ENCODE measurements at places on chromosomes 6 and 20.
A peak's percentile ranks its signal among the peaks of the same experiment; 100 is the strongest.

DNA sequence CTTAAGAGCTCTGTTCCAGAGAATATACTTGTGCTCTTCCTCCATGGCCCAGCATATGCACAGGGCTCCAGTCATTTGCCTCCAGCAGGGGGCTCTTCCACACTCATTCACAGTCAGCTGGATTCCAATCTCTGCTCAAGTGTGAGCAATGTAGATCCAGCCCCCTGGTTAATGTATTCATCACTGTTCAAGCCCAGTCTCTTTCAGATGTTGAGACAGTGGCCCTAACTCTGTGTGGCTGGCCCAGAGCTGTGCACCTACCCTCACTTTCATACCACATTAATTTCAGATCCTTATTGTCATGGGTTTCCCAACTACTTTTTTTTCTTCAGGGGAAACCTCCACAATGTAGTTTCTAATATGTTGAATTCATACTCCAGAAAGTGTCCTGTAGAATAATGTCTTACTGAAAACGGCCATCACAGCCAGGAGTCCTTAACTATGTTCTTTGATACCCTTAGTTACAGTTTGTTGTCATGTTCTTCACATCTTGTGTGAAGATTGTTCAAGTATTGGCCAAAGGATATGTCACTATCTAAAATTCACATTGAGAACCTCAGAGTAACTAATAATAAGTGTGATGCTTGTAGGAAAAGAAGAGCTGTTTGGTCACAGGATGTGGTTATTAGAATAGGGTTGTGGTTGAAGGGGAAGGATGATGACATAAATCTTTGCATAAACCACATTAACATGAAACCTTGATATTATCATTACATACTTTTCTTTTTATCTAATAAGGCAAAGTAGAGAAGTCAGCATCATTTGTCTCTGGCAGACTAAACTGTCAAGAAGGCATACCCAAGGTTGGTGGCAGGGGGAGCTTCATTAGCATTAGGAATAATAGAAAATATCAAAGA is 14.4 kb upstream of the HLA-DQA1 start:
- no peak for DNase-seq

DNA sequence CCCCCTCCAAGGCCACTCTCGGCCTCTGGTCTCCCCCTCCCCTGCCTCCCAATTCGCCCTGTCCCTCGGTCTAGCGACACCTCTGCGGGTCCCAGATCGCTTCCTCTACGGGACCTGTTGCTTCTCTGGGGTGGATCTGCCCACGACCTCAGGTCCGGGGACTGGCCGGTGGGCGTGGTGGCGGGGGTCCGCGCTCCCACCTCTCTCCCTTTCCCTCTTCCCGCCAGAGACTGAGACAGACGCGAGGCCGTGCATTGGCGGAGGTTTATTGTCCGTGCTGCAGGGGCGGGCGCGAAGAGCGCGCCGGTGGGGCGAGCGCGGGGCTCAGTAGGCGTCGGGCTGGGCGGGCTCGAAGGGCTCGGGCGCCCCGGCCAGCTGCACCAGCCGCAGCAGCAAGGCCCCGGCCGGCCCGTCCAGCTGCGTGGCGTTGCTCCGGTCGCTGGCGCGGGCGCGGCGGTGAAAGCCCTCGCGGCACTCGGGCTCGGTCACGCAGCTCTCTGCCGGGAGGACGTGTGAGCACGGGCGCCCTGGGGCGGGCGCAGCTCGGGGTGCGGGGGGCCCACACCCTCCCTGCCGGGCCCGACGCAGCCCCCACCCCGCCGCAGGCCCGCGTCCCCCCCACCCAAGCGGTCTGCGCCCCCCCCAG is 2.1 kb downstream of the AVP start:
- no peak for DNase-seq

- no peak for DNase-seq
These were observed 195.5 kb upstream of the PRDM1 start for GRCh38 chr6:105890521-105891244.

DNA sequence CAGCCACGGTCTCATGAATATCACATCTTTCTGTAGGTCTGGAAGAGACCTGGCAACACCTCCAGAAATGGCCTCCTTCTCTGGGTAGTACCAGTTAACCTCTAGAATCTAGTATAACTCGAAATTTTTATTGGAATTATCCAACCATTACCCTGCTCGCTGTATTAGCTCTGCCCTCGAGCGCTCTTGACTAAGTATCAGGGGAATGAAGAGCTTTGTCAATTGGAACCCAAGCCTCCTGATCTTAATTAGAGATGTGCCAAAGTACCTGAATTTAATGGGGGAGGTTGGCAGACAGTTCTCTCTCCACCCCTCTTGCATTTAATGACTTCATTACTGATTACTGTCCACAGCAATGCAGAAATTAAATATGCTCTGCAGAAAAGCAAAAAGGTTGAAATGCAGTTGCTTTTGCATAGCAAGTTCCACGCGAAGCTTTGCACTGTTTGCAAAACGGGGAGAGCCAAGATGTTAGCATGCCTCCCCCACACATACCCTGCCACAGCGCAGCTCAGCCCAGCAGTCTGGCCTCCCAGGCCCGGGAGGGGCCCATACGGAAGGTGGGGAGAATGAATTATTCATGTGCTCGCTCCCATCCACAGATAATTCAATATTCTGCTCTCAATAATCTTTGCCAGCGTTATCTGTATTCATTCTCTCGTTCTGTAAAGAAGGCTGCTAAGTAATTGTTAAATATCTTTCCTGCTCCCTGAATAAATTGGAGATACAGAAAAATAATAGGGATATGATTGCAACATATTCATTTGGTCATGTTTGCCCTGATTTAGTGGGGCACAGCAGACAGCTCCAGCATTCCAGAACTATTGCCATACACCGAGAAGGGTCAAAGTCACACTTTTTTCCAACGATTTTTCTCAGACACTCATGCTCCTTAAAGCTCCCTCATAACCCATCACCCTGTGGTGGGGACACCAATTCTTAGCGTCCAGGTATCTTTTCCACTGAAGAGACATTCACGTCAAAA is 305.8 kb downstream of the CDH26 start:
- DNase-seq = no peak

GRCh38 chr20:41436679-41437078 is 70.1 kb upstream of the EMILIN3 start:
- no peak for DNase-seq

- no peak for DNase-seq
These were observed 1.4 kb downstream of the CST8 start for GRCh38 chr20:23492292-23492691.

DNA sequence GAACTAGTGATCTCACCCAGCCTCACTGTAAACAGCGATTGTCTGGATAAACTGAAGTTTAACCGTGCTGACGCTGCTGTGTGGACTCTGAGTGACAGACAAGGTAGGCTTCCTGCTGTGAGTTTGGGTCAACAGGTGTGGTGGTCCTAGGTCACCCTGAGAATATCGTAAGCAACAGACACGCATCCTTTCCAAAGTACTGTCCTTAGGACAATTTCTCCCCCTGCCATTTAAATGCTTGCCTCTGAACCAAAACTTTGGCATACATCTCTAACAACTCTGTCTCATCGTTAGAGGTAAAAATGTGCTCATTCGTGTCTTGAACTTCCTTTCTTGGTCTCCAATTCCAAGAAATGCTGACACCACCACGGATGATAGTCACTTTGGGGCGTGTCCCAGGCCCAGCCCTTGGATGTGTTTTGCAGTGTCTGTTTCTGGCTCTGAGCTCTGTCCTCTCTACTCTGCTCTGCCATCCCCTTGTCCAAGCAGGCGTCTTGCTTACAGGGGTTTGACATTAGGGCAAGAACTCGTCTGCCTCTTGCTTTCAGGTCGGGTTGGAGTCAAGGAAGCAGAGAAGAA is 95.5 kb downstream of the EYA2 start:
- DNase-seq = peak; percentile 22

DNA sequence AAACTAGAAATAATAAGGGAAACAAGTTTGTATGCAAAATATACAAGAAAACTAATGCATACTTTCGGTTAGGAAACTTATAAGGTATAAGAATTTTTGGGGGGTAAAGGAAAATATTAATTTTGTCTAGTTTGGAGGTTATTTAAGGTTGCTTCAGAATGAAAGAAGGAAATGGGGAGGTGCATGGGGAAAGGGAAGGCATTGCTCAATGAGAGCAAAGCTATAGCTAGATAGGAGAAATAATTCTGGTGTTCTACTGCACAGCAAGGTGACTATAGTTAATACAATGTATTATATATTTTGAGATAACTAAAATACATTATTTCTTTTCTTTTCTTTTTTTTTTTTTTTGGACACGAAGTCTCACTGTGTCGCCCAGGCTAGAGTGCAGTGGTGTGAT is 5.4 kb upstream of the MYMX start:
- no peak for DNase-seq

GRCh38 chr6:90284236-90285041 is 12.2 kb downstream of the BACH2 start:
- DNase-seq = no peak

- no peak for DNase-seq
These were observed 100.1 kb downstream of the SMLR1 start for GRCh38 chr6:130927305-130927704.

GRCh38 chr20:9574181-9574580 is 59.8 kb downstream of the LAMP5 start:
- no peak for DNase-seq

- no peak for DNase-seq
These were observed 193.3 kb upstream of the PLCB4 start for GRCh38 chr20:8875586-8875985.

DNA sequence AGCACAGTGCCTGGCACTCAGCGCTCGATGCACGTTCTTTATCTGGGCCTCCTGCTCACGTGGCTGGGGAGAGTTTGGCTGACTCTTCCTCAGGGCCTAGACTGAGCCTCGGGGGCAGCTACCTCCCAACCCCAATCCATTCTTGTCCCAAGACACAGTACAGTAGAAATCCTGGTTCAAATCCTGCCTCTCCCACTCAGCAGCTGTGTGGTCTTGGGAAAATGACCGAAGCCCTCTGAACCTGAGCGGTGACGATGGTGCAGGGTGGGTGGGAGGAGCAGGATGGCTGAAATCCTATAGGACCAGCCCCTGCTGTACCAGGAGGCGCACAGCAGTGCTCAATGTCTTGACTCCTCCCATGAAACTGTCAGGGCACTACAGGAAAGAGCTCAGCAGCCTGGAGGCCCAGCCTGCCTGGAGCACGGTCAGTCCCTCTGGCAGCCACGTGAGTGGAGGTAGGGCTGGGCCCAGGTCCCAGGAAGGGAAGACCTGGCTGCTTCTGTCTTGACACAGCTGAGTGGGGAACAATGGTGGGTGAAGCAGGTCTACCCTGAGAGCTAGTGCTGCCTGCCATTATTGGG is 31.5 kb downstream of the PDRG1 start:
- no peak for DNase-seq

- no peak for DNase-seq
These were observed 25.7 kb upstream of the DEFB125 start for GRCh38 chr20:61757-62156.

DNA sequence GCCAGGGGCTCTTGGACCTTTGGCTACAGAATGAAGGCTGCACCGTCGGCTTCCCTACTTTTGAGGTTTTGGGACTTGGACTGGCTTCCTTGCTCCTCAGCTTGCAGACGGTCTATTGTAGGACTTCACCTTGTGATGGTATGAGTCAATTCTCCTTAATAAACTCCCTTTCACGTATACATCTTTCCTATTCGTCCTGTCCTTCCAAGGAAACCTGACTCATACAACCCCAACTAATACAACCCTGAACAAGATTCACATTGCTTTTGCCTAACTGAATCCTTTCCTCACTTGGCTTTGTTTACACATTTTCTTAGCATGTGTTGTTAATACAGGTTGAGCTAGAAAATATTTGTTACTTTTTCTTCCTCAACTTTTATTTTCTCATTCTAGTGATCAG is 21.9 kb downstream of the TBXT start:
- no peak for DNase-seq

- no peak for DNase-seq
These were observed 92.5 kb downstream of the SESN1 start for GRCh38 chr6:109002051-109002697.

DNA sequence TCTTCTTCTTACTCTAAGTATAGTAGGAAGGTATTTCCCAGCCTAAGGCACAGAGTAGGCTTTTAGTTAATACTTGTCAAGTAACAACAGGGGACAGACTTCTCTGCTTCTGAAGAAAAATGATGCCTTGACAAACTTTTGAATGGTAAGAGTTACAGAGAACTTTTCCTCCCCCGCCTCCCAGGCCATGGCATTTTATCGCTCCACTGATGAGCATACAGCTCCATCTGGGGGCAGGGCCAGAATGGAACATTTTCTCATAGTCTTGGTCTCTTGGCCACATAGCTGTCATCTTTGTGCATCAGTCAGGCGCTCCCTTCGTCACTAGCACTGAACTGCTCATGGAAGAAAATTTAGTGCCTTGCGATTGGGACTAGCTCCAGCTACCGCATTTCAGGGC is 1066.8 kb upstream of the CITED2 start:
- DNase-seq = no peak

DNA sequence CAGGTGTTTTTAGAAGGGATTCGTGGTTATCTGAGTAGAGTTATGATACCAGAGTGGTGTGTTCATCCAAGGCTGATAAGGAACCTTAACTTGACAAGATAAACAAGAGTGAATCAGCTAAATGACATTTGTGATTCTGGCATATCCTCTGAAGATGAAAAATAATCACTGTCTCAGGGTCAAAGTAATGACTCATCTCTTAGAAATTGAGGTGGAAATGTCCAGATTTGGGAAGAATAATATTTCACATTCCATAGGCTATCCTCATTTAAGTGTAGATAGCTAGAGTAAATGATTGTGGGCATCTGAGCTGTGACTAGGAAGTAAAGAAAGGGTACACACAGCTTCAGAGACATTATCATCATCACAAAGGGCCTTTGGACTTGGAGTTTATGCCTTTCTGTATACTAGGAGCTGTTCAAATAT is 255.7 kb downstream of the GJA1 start:
- DNase-seq = no peak

- peak; percentile 31 for DNase-seq
These were observed 728 bp downstream of the ITPR3 start for GRCh38 chr6:33621711-33622388.

DNA sequence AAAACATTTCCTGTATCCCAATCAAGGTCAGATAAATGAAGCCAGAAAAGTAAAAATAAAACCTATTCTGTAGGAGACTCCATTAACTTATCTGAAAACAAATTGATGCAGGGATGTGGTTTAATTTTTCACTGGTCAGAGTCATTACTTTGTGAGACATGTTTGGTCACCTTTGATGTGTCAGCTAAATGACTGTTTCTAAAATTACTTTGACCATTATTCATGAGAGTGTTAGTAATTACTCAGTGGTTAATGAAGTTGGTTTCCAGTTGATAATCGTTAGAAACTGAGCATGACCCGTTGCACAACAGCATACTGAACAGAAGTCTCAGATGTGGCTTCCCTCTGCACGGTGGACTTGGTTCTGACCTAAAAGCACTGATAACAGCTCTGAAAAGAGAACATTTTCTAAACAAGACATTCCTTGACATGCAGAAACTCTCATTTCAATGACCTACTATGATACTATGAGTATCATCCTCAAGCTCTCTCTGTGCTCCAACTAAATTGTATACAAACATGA is 410.5 kb upstream of the RNF217 start:
- DNase-seq = no peak

DNA sequence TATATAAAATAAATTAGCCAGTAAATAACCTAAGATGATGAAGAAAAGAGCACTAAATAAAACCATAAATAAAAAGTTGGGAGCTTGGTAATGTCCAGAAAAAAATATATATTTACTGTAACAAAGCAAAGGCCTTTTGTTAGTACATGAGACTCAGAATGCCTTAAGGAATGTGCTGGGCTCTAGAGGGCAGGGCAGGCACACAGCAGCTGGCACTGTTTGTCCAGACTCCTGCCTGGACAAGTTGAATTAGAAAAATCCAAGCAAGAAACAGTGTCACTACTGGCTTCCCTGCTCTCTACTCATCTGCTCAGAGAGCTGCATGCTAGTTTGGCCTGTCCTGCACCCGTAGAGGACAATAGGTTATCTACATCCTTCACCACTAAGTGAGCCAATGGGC is 8.8 kb downstream of the DEFB129 start:
- no peak for DNase-seq

- no peak for DNase-seq
These were observed 272.9 kb upstream of the SUPT3H start for GRCh38 chr6:45650524-45651135.

Data from NCI-H774 (cell line).